Fibroblast of skin of back (primary cell): ENCODE measurements at places on chromosomes 3 and 15.
A peak's percentile ranks its signal among the peaks of the same experiment; 100 is the strongest.

- peak; percentile 100 for DNase-seq
Measured at GRCh38 chr15:25830844-25831451, 32.2 kb downstream of the ATP10A start.

DNA sequence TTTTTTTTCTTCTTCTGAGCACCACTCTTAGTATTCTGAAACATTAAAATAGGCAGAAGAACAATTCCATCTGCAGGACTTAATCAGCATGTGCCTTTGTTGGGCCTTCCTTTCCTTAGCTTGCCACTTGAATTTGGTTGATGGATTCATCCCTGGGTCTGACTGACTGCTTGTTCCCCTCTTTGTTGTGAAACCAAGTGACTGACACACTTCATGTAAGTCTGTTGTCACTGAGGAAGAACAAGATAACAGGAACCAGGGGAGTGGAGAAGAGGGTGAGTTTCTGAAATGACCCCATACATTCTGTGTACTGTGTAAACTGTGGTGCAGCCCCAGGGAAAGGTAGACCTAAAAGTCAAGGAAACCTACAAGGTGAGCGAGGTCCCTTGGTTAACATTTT is 188.7 kb upstream of the TBC1D5 start:
- DNase-seq, result no peak

GRCh38 chr15:84780492-84780891 is 32.1 kb downstream of the ZNF592 start:
- no peak for DNase-seq

- no peak for DNase-seq
Measured at GRCh38 chr15:78842519-78842918, 30.2 kb upstream of the MORF4L1 start.

DNA sequence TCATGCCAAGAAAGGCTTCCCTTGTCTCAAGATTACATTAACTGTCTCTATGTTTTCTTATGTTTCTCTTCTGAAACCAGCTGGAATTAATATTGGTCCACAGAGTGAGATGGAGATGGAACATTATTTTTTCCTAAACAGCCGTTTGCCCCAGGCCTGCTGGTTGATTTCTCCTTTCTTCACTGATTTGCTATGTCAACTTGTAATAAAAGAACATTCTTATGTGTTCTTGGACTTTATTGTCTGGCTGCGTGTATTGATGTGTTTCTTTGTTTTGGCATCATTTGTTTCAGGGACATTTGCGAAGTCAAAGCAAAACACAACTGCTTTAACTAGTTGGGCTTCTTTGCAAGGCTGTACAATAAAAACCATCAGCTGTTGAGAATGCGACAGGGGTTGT is 168.5 kb downstream of the FAM43A start:
- no peak for DNase-seq

- DNase-seq, result no peak
Measured at GRCh38 chr15:59069430-59069829, 35.5 kb upstream of the CCNB2 start.
